Endodermal cell (in vitro differentiated cells): ENCODE measurements at places on chromosomes 2 and 18. TPM values are rescaled to one million over a fixed set of nuclear protein-coding genes. Genes with fewer than 3 reads are reported as not detected.

RESP18 gene
- total RNA-seq = not detected in 3 replicates

TEKT4 gene
- total RNA-seq = not detected in 3 replicates

L3MBTL4 gene
- 2.8 and 4.6 TPM in 2 replicates for total RNA-seq

SLC19A3 gene
- 0.68 and 0.86 TPM in 2 replicates for total RNA-seq

KLHL14 gene
- total RNA-seq = 4.2 TPM in 2 replicates

ASB18 gene
- total RNA-seq = not detected in 2 replicates

GRCh38 chr2:134405611-134406081 lies 151.8 kb downstream of the MGAT5 start:
- H3K27me3 ChIP-seq = no peaks in the 10 kb centered on the region
- no peaks in the 10 kb centered on the region for H3K4me1 ChIP-seq
- no peaks in the 10 kb centered on the region for H3K36me3 ChIP-seq
- DNase-seq = no peak

DNA sequence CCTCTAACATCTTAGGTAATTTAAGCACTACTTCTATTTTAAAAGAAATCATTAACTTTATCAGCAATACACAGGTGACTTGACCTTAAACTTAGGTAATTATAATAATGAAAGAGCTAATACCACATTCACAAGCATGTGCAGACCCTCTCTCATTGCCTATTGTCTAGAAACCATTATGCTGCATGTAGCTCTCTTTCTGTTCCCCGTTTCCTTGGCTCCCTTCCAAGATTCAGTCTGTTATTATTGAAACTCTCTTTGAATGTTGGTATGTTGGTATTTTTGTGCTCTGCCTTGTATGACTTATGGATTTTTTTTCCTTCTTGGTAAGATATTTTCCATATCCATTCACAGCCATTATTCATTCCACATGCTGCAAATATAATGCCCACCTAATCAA lies 201.2 kb downstream of the CDCA7 start:
- DNase-seq = no peak
- H3K36me3 ChIP-seq = no peaks in the 10 kb centered on the region
- H3K4me1 ChIP-seq = no peaks in the 10 kb centered on the region
- H3K27ac ChIP-seq = no peak overlapping the region
- H3K27me3 ChIP-seq = no peaks in the 10 kb centered on the region
- H3K4me3 ChIP-seq = no peak overlapping the region

DNA sequence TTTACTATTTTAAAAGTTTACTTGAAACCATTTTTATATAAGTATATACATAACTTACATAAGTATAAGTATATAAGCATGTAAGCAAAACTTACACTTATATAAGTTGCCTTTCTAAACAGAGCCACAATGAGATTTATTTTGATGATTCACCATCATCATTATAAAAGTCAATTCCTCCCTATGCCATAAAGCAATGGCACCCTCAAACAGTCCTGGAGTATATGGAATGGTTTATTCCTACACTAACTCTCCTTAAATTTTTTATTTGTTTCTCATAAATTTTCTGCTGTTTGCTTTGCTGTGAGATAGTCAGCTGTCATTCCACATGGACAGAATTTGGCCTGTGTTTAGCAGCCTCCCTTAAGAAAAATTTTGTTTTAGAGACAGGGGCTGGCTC lies 114.2 kb downstream of the NAB1 start:
- no peaks in the 10 kb centered on the region for H3K36me3 ChIP-seq
- DNase-seq = no peak
- no peak overlapping the region for H3K4me3 ChIP-seq
- no peak overlapping the region for H3K27ac ChIP-seq
- peaks cover 6% of the 10 kb centered on the region for H3K4me1 ChIP-seq
- H3K27me3 ChIP-seq = no peaks in the 10 kb centered on the region

DNA sequence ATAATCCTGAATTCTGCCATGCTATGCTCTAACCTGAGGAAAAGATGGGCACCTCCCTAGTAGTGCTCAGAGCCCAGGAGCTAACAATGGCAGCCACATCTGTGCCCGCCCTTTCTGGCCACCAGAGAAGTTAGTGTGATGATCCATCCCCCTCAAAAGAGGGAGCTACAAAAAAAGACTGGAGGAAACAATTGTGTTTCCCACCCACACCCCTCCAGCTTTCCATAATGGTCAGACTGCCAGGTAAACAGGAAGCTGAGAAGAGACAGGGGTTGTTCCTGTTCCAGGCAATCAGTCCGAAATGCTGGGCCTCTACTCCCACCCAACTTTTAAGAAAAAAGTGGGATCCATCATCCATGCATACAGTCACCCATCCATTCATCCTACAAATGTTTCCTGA lies 3.2 kb downstream of the TBC1D8 start:
- no peak overlapping the region for H3K4me3 ChIP-seq
- no peaks in the 10 kb centered on the region for H3K4me1 ChIP-seq
- H3K36me3 ChIP-seq = no peaks in the 10 kb centered on the region

DNA sequence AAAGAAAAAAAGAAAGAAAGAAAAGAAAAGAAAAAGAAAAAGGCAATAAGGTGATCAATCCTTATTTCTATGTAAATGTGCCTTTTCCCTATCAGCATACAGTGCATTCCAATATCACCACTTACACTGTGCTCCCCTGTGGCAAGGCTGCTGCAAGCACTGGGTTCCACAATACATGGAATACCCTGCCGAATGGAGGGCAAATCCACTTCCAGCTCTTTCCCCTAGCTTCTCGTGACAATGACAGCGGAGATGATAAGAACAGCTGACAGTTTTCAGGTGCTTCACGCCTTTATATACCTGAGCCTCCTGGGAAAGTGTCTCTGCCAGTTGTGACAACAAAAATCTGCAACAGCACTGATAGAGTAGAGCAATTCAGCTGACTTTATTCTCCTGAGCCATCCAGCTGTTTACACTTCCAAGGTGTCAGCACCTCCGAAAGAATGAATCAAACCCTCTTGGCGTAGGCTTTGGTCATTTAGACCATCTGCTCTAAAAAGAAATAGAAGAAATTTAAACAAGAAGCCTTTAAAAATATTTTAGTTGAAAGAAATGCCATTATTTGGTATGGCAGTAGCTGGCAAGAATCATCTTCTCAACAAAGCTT lies 135.2 kb upstream of the RNF152 start:
- peaks cover 4% of the 10 kb centered on the region for H3K4me1 ChIP-seq
- H3K4me3 ChIP-seq = no peak overlapping the region
- H3K27ac ChIP-seq = no peak overlapping the region

GRCh38 chr2:118130385-118130784 lies 42.1 kb downstream of the INSIG2 start:
- no peaks in the 10 kb centered on the region for H3K27me3 ChIP-seq
- peak; percentile 46 for DNase-seq
- no peak overlapping the region for H3K4me3 ChIP-seq
- H3K27ac ChIP-seq = no peak overlapping the region

GRCh38 chr2:222887124-222887523 lies 26.3 kb downstream of the ACSL3 start:
- H3K4me1 ChIP-seq = no peaks in the 10 kb centered on the region
- DNase-seq = no peak
- no peaks in the 10 kb centered on the region for H3K27me3 ChIP-seq
- H3K4me3 ChIP-seq = no peak overlapping the region
- no peaks in the 10 kb centered on the region for H3K36me3 ChIP-seq

DNA sequence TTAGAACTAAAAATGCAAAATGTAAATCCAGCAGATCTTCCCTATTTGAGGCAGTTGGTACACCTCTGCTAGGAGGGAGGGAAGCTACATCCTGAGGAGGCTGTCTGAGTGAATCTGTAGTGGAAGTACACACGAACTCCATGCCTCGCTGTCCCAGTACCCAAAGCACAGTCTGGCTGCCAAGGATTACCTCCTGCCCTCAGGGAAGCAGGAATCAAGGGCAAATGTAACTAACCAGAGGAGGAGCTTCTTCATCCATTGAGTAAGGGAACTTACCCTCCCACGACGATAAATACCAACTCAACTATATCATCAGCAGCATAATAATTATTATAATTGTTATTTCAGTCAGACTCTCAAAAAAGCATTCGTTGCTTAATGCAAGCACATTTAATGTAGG lies 2.1 kb downstream of the DHRS9 start:
- no peak for DNase-seq
- no peaks in the 10 kb centered on the region for H3K4me1 ChIP-seq
- no peak overlapping the region for H3K4me3 ChIP-seq
- no peaks in the 10 kb centered on the region for H3K36me3 ChIP-seq

- H3K27ac ChIP-seq = peak overlapping the region; percentile 41
- DNase-seq = peak; percentile 31
- no peaks in the 10 kb centered on the region for H3K27me3 ChIP-seq
Observed at GRCh38 chr2:109466674-109467575, 146.8 kb downstream of the SEPTIN10 start.
